Cerebellar nuclear complex (tissue), 1 donor: ENCODE measurements at places on chromosomes 2 and 18.

GRCh38 chr2:242075168-242075567 is 205.6 kb downstream of the RTP5 start:
- DNase-seq, result no peak

DNA sequence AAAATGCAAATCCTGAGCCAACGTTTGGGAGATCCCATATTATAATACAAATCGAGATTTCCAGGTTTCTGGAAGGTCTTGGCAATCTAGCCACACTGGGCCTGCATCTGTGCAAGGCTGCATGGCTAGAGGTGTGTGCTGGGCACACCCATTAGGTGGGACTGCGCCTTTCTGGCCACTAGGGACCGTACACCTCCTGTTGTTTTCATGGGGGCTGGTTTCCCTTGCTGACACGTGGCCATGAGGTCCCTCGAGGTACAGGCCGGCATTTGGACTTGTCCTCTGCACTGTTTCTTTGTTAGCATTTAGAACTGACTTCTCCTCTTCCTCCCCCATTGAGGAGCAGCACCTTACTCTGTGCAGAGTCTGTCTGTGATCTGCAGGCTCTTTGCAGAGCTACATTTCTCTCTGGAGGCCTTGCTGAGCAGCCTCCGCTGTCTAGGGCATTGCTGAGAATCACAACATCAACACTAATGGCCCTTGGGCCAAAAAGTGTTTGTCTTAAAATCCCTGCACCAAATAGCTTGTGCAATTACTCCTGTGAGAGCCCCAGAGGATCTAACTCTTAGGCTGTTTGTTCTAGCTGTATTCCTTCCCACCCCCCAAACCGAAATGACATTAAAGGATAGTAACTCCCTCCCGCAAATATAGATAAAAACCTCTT is 131.2 kb downstream of the NEDD4L start:
- DNase-seq, result no peak

- DNase-seq, result no peak
These were observed 31.4 kb upstream of the CD226 start for GRCh38 chr18:69978732-69979715.

GRCh38 chr2:128510701-128511397 is 192.2 kb upstream of the HS6ST1 start:
- DNase-seq, result no peak

DNA sequence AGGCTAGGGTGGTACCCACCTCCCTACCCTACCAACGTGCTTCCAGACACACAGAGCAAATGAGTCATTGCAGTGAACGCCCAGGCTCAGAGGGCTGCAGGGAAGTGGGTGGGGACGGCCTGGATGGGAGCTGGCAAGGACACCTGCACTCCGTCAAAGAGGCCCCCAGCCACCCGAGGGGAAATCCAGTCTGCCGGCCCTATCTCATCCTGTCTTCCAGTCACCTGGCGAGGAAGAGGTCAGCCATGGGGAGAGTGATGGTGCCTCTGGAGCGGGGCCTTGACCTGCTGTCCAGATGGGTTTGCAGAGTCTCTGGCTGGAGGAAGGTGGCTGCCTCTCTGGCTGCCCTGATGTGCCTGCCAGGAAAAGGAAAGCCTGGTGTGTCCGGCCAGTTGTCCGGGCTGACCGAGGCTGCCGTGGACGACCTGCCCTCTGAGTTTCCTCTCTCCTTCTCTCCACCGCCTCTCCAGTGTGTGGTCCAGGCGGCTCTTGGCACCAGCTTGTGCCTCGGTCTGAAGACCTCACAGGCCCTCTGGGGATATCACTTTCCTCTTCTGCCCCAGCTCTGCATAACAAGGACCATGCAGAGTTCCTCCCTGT is 209.7 kb upstream of the COPS8 start:
- DNase-seq, result no peak

DNA sequence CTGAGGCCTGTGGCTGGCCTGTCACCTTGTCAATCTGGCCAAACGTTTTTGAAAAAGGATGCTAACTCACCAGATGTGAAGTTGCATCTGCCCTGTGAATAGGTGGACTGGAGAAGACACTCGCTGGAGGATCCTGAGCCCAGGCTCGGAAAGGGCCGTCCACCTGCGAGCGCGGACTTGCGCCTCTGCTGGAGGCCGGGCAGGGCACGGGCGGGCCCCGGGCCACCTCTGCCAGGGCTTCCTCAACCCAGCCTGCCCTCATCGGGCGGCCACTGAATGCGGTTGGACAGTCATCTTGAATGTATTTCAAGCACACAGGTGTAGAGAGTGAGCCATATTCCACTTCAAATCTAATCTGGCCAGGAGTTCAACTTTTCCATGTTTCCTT is 83.9 kb downstream of the FAM210A start:
- DNase-seq, result no peak

DNA sequence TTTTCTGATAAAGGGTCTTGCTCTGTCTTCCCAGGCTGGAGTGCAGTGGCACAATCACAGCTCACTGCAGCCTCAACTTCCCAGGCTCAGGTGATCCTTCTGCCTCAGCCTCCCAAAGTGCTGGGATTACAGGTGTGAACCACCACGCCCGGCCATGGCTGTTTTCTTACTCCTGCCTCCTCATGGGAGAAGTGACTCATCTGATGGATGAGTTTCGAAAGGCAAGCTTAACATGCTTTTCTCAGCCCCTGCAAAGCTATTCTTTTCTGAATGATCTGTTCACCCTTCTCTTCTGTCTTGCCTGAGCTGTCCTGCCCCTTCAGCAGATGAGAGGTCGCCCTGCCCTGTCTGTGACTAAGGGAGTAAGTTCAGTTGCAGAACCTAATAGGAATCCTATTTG is 929 bp upstream of the CREG2 start:
- DNase-seq, result no peak

DNA sequence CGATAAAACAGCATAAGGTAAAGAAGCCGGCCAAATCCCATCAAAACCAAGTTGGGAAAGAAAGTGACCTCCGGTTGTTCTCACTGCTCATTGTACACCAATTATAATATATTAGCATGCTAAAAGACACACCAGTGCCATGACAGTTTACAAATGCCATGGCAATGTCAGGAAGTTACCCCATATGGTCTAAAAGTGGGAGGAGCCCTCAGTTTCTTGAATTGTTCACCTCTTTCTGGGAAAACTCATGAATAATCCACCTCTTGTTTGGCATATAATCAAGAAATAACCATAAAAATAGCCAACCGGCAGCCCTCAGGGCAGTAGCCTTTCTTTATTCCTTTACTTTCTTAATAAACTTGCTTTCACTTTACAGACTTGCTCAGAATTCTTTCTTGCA is 544.9 kb upstream of the SETBP1 start:
- DNase-seq, result no peak

DNA sequence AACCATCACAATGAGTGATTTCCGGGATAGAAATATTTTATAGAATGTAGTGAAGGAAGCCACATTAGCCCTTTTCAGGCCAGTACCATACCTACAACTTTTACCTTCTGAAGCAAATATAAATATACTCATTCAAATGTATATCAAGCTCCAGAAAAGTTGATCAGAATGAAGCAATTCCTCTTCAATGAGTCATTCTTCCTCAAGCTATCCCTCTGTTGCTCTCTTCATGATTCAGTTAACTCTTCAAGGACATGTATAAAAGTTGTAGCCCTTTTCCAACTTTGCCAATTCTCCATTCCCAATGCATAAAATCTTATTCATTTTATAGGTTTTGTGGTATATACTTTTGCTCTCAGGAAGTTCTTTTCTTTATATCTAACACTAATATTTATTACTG is 242.1 kb upstream of the RGPD4 start:
- no peak for DNase-seq

GRCh38 chr2:107132070-107132469 is 246.1 kb upstream of the ST6GAL2 start:
- no peak for DNase-seq

- no peak for DNase-seq
These were observed 28.6 kb downstream of the RBMS1 start for GRCh38 chr2:160465002-160465401.

- DNase-seq, result no peak
These were observed 31.7 kb downstream of the IL37 start for GRCh38 chr2:112942654-112943002.

DNA sequence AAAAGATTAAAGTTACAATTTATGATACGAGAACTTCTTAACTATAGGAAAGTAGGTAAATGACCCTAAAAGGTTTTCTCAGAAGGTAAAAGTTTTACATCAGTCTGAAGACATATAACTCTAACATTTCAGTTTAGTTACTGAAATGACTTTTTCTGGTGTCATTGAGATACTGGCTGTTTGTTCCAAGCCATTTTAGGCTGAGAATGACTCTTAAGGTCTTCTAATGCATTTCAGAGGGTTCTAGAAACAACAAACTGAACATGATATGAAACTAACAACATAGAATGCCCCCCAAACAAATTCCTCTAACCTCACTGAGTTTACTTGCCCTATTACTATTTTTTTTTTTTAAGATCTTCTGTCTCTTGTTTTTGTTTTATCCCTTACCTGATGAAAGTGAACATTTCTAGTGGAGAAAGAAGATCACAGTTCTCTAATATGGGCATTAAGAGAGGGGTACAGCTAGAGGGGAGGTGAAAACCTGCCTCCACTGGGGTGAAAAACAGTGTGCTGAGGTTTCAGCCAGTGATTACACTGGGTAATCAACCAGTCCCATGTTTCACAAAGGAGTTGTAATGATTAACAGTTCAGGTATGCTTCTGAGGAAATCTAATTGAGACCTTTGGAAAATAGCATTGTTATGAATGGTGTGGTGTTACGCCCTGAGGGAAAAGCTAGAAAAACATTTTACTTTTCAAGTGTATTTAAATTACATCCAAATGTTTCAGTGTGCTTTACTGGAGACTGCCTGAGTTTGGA is 11.2 kb downstream of the NABP1 start:
- DNase-seq, result no peak

GRCh38 chr18:65235966-65236624 is 514.7 kb upstream of the CDH7 start:
- DNase-seq, result no peak

DNA sequence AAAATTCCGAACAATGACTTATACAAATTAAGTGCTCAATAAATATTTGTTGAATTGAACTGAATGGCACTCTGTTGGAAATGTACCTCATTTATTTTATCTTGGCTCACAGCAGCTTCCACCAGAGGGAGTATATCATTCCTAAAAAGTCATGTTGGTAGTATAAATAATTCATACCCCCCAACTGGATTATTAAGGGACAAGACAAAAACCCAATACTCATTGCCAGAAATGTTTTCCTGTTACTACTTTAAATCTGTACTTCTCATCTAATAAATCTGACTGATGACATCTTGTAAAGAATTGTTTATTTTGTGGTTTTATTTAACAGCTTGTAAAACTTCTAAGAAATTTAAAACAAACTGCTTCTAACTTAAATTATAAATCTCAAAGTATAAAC is 163.9 kb downstream of the CDH2 start:
- DNase-seq, result no peak

DNA sequence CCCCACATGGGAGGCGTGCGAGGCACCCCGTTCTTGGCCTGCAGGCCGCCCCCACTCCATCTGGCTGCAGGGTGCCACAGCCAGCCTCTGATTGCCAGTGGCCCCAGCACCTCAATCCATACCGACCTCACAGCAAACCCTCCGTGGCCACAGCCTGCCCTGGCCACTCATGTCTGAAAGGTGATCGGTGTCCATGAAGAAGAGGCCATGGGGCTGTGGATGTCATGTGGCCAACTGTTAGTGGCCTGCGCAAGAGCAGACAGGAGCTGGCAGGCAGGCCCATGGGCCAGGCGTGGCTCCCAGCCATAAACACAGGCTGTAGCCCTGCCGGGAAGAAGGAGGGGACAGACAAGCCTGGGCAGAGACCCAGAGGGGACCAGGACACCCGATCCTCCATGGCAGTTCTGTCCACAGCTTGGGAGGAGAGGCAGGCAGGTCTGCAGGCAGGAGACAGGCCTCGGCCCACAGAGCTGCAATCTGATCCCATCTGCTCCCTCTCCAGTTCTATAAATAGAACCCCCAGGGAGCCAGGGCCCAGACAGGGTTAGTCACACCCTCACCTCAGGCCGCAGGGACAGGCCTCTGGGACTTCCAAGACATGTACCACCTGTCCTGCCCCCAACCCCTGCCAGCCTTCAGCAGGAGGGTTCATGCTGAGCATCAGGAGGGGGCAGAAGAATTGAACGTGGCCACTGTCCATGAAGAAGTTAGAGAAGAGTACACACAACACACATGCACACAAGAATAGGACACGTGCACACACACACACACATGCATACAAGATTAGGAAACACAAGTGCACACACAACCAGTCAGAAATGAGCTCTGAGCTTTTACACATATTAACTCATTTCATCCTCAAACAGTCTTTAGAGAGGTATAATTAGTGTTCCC is 16.9 kb downstream of the STEAP3 start:
- DNase-seq, result peak; percentile 63

DNA sequence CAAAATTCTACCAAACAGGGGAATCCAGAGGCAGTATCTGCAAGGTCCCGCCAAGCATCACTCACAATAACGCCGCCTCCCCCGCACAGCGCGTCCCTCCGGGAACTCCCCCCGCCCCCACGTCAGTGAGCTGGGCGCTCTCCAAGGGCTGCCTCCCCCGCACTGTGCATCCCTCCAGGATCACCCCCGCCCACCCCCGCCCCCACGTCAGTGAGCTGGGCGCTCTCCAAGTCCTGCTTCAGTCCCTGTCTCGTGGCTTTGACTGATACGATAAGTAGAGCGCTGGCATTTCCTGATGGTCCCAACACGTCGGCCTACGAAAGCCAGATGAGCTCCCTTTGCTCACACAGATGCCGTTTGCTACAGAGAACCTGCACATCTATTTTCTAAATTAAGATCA is 130.7 kb upstream of the TPO start:
- DNase-seq, result no peak

DNA sequence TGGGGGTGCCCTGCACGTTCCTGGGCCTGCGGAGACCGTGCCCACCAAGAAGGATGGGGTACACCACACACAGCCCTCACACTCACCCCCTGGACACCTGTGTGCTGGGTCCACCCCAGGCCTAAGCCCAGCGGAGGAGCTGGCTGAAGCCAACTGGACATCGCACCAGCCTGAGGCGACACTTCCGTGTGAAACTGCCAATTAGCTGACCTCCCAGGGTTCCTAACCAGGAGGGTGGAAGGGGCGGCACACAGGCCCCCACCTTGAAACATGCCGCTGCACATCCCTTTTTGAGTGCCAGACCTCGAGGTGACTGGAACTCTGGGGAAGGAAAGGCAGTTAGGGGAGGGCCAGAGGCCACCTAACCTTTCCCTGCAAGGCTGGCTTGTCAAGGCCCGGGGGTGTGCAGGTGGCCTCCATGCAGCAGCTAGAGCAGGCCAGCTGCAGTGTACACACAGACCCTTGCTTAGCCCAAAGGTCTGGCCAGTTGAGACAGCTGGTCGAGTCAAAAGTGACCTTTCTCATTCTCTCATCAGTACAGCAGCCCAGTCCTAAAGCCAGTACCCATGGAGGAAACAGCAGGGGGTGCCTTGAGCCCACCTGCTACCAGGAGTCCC is 4.5 kb downstream of the STK25 start:
- DNase-seq, result no peak
